ENCODE measurements at places on chromosomes 7 and 10. TPM values are rescaled to one million over a fixed set of nuclear protein-coding genes. Genes with fewer than 3 reads are reported as not detected.

AGAP4 gene
- total RNA-seq: 3.8 TPM

PPP3CB gene
- total RNA-seq: 8.3 TPM

RBM33 gene
- total RNA-seq: 8.3 TPM

PDGFA gene
- total RNA-seq: 6.3 TPM

UCMA gene
- not detected for total RNA-seq

LEP gene
- not detected for total RNA-seq

FZD8 gene
- total RNA-seq: 5.1 TPM

HIBADH gene
- 102 TPM for total RNA-seq

PDE6C gene
- not detected for total RNA-seq

PTN gene
- total RNA-seq: 114 TPM

RHOBTB1 gene
- 5.5 TPM for total RNA-seq

NPFFR1 gene
- not detected for total RNA-seq

DNA sequence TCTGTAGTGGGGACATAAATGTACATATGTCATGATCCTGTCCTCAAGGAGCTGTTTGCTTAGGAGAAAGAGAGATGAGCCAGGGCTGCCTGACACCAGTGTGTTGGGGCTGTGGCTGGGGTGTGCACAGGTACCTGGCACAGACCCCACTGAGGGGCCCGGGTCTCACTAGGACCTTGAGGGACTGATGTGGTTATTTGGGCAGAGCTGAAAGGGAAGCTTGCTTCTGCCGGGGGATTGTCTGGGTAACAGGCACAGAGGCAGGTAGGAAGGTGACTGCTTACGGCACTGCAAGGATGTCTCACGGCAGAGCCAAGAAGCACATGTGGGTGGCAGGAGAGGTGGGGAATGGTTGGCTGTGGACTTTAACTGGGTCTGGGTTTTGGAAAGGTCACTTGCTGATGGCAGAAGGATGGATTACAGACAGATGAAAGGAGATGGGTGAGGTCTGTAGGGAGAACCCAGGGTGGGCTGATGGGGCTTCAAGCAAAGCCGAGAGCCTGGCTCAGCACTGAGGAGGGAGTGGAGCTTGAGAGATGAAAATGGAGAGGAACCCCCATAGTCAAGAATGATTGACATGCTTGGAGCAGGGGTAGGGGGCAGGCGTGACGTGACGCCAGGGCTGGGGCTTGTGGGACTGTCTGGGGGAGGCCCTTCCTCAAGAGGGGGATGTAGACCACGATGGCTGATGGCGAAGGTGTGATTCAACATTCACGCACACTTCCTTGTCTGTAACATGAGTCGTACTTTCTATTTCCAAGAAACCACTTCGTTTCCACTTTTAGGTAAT is 207.7 kb upstream of the SHH start:
- no peak for DNase-seq

DNA sequence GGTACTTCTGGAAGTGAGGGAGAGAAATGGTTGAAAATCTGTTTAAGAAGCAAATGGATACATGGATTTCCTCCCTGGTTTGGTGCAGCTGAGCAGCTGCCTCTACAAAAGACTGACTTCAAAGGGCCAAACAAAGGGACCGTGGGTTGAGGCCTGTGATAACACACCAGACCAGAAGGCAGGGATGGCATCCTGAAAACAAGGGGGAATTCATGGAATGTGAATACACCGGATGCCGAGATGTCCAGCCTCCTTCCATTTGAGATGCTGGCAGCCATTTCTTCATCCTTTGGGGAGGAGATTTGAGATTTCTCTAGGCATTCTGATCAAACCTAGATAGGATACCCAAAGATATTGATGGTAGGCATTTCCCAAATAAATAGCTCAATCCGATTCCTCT is 36.9 kb downstream of the TAF3 start:
- no peak for DNase-seq

DNA sequence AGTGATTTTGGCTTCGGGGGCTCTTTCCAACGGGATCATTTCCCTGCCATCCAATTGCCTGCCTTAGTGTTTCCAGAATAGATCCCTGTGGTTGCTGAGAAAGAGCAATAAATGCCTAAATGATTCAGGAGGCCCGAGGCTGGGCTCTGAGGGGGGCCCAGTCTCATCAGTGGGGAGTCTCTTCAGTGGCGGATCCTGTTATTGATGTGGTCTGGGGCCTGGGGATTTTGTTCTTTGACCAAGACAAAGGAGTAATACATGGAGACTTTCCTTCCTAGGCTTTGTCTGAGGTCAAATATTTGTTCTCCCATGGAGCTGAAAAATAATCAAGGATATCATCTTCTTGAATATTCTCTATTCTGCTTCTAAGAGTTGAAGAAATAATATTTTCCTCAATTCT is 40.8 kb downstream of the TAS2R41 start:
- DNase-seq: no peak

GRCh38 chr10:131882590-131883451 is 18.0 kb upstream of the PPP2R2D start:
- DNase-seq: no peak

- no peak for DNase-seq
Observed at GRCh38 chr7:2979201-2979631, 64.5 kb downstream of the CARD11 start.

DNA sequence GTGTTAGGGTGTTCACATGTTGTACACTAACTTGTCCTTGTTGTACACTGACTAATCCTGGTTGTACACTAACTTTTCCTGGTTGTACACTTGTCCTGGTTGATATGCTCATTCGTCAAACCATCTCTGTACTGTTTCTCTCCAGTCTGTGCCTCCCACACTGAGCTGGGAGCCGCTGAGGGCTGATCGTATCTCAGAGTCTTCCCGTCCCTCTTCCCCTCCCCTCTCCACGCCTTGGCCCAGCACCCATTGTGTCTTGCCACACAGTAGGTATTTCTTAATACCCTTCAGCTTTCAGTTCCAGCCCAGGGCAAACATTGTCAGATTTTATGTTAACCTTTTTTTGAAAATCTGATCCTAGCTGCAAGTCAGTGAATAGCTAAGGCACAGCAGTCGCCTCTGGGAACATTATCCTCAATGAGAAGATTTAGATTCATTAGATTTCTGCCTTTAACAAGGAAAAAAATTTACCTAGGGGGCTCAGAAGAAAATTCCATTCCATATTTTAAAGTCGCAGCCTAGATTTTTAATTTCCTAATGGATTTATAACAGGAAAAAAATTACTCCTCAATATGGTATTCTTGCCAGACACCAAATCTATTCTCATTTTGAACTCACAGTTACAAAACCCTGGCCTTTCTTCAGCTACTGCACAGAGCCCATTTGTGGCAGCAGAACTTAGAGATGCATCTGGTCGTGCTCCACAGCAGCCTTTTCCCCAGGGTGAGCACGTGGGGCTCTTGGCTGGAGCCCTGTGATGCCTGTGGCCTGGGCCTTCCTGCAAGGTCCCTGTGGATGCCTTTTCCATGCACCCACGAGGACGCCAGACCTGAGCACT is 33.0 kb upstream of the CHST15 start:
- DNase-seq: no peak

DNA sequence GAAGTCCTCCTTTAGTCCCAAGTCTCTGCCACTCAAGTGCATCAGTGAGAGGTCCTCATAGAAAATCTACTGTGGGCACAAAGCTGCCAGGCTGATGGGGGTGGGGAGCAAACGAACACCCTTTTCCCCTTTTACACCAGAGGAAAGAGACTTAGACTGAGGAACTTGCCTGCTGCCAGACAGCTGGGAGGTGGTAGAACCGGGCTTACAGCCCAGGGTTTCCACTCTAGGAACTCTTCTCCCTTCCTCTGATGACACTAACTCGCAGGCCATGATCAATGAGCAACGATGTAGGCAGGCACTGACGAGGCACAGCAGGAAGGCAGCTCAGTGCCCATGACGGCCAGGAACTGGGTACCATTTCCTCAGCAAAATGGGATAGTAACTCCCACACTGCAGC is 11.0 kb upstream of the SH2D4B start:
- no peak for DNase-seq

DNA sequence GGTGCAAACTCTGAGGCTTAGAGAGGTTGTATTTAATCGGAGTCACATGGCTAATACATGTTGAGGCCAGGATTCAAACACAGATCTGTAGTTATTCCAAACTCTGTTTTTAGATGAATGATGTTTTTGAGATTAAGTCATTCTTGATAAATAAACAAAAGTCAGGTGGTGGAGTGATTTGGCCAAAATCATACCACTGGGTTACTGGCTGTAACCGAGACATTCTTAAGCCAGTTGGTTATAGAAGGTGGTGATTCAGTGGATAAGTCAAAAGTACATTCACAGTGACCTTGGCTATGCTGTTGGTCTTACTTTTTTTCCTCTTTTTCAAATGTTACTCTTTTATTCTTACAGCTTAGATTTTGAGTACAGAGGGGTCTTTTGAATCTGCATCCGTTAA is 361.4 kb downstream of the KIF20B start:
- DNase-seq: peak; percentile 90

GRCh38 chr10:42552188-42553063 is 85.9 kb downstream of the ZNF33B start:
- DNase-seq: peak; percentile 97

- DNase-seq: no peak
Observed at GRCh38 chr7:155676052-155676451, 31.6 kb downstream of the RBM33 start.

DNA sequence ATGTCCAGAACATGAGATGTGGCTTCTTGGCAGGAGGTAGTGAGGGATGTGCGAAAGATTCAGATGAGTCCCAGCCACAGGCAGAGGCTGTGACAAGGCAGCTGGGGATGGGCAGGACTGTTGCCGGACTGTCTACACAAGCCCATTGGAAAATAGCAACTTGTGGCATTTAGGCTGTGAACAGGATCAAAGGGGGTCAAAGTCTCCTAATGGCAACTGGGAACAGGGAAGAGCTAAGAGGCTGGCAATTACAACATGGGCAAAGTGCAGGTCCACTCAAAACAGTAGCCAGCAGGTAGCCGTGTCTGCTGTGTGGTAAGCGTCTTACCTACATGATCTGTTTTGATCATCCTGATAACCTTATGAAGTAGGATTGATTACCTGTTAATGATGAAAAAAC is 254.2 kb upstream of the ZNF32 start:
- no peak for DNase-seq

GRCh38 chr7:144027070-144027469 is 21.7 kb upstream of the OR2A5 start:
- peak; percentile 35 for DNase-seq

GRCh38 chr10:132684164-132684891 is 101.6 kb downstream of the NKX6-2 start:
- peak; percentile 78 for DNase-seq

- no peak for DNase-seq
Observed at GRCh38 chr10:78933828-78934531, 134.8 kb upstream of the ZMIZ1 start.

DNA sequence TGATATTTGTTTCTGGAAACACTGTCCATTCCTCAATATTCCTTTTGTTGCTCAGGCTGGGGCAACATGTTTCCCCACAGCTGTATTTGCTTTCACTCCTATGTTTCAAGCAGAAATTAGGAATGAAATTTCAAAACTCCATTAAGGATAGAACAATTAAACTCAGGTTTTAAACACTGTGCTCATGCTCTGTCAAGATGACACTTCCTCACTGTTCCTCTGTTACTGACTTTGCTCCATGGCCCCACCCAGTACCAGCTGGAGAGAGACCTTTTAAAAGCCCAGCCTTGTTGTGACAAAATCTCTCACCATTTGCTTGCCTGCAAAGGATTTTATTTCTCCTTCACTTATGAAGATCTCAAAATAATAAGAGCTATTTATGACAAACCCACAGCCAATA is 197.4 kb downstream of the ELMO1 start:
- DNase-seq: no peak

GRCh38 chr7:122304996-122305421 is 459 bp upstream of the FEZF1 start:
- DNase-seq: no peak
